Neural progenitor cell (in vitro differentiated cells): ENCODE measurements at places on chromosomes 11 and 22.

DNA sequence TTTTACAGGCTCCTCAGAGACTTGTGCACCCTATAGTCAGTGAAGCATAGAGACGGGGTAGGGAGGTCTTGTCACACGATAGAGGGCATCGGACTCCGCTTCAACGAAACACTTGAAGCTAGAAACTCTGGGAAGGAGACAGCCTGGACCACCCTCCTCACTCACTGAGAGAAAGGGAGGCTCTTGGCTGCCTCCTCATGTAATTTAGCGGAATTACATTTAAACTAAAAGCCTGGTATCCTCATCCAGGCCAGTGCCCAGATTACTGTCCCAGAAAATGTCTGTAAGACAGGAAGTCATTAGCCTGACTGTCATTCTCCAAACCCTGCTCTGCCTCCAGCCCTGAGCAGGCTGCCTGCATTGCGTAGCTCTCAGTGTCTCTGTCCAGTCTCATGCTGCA, 36.0 kb downstream of the TTLL1 start:
- peak; percentile 34 for DNase-seq

DNA sequence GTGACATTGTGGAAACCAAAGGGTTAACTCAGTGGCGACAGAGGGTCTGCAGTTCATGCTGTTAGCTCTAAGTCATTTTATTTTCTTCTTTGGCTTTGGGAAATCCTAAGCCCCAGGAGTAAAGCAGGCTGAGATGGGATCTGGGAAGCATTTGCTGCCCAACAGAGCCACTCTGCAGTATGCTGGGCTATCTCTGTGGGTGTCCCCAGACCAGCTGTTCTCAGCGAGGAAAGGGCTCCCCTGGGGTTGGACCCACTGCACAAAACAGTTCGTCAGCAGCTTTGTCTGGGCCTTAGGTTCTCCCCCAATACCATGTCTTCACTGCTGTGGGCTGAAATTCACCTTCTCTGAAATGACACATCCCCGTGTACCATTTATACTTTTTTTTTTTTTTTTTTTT, 34.0 kb downstream of the KREMEN1 start:
- peak; percentile 25 for DNase-seq

DNA sequence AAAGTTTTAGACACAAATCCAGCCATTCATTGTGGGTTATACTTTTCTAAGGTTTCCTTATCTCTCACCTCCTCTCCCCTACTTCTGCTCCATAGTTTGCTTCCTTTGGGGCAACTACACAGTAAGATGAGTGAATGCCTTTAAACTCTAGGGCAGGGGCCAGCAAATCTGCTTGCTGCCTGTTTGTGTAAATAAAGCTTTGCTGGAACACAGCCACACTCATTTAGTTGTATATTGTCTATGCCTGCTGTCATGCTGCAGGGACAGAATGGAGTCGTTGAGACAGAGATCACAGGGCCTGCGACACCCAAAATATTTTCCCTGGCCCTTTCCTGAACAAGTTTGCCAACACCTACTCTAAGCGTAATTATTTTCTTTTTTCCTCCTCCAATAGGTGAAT, 58.7 kb downstream of the TECTA start:
- DNase-seq = no peak

GRCh38 chr11:127574478-127574877, 573.9 kb upstream of the KIRREL3 start:
- DNase-seq = no peak

- peak; percentile 22 for DNase-seq
Measured at GRCh38 chr11:61392981-61393595, 701 bp downstream of the TMEM216 start.

- DNase-seq = peak; percentile 29
Measured at GRCh38 chr11:2902784-2903671, 17.5 kb upstream of the CDKN1C start.

- no peak for DNase-seq
Measured at GRCh38 chr22:17514084-17514483, 49.2 kb upstream of the SLC25A18 start.

GRCh38 chr22:22995166-22995565, 75.2 kb upstream of the GNAZ start:
- DNase-seq = no peak

GRCh38 chr22:26608129-26608528, 9.7 kb downstream of the CRYBB1 start:
- DNase-seq = peak; percentile 45

GRCh38 chr22:18050065-18050464, 25.7 kb upstream of the MICAL3 start:
- no peak for DNase-seq

DNA sequence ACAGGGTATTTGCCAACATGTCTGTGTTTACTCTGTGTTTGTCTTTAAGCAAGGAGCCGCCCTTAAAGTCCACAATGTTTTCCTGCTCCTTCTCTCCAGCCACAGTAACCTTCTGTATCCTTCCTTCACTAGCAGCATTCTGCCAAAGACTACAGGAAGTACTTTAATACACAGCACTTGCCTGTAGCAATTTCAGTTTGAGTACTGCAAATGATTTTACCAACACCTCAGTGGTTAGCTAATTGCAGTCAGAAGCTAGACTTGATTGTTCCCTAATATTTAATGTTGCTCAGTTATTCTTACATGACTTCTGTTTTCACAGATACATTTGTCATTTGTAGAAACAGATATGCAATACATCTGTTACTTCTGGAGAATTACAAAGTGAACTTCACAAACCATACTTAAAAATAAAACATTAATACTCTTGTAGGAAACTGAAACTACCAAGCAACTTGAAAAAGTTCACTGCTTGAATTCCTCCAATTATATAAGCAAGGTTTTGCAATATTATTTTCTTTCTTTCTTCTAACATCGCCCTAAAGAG, 69.1 kb downstream of the FCHSD2 start:
- no peak for DNase-seq

DNA sequence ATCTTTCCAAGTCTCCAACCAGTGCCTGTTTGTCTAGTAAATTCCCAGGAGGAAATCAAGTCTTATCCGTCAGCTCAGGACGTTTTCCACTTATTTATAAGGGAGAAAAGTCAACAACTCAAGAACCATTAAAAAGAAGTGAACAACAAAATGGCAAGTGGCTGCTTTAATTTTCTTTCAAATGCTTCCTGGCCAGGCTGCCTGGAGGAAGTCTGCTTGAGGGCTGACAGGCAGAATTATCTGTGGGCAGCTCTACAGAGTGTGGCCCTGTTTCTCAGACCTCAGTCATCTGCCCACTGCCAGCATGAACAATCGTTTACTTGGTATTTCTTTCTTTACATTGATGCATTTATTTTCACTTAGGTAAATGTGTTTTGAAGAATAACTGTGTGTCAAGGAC, 281.9 kb upstream of the ISX start:
- no peak for DNase-seq

DNA sequence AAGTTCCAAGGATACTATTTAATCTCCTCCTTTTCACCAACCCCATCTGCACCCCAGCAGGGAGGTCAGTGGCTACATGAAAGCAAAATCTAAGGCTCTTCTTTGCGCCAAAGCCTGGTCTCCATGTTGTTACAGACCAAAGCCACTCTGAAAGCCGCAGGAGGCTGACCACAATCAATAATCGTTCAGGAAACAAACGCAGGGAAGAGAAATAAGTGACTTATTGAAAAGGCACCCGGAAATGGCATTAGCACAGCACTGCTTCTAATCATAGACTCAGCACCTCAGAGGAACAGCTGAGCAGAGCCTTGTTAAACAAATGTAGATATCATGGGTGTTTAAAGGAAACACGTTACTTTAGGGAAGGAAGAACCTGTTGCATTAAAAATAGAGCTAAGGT, 183.9 kb downstream of the KIRREL3 start:
- peak; percentile 16 for DNase-seq

DNA sequence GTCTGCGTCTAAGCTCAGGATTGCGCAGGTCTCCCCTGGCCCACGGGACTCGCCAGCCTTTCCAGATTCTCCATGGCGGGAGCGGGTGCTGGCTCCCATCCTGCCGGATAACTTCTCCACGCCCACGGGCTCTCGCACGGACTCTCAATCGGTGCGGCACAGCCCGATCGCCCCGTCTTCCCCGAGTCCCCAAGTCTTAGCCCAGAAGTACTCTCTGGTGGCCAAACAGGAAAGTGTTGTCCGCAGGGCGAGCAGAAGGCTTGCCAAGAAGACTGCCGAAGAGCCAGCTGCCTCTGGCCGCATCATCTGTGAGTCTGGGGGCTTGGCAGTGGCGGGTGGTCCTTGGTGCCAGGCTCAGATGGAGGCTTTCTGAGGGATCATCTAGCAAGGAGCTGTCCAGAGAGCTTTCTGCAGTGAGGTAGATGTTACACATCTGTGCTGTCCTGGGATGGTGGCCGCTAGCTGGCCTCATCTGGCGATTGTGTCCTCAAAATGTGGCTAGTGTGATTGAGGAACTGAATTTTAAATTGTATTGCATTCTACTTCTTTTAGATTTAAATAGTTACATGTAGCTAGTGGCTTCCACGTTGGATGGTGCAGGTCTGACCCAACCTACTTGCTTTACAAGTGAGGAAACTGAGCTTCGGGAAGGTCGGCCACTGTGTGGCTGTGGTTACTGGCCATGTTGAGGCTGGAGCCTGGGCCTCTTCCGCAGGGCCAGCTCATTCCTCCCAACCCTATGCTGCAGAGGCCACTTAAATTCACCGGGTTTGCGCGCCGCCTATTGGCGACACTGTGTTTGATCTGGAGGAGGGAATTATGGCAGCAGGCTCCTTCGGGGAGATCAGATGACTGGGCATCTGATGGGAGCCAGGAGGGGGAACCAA, 6.7 kb downstream of the INCENP start:
- DNase-seq = no peak

GRCh38 chr11:107842412-107843100, 16.0 kb downstream of the SLC35F2 start:
- no peak for DNase-seq

DNA sequence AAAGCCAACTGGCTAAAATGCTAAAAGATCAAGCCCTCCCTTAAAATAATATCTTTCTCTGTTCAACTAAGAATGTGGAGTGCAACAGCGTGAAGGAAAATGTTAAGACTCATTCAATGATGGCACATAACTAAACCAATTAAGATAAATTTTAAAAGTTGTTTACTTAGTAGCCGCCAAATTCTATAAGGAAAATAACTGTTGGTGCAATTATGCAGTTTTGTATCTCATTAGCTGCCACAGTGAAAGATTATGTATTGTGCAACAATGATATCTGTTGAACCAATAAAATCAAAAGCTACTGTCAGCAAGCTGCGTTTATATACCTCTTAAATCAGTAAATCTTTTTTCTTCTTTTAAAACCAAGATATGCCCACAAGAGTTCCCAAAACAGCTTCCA, 55.5 kb downstream of the SIK3 start:
- no peak for DNase-seq

DNA sequence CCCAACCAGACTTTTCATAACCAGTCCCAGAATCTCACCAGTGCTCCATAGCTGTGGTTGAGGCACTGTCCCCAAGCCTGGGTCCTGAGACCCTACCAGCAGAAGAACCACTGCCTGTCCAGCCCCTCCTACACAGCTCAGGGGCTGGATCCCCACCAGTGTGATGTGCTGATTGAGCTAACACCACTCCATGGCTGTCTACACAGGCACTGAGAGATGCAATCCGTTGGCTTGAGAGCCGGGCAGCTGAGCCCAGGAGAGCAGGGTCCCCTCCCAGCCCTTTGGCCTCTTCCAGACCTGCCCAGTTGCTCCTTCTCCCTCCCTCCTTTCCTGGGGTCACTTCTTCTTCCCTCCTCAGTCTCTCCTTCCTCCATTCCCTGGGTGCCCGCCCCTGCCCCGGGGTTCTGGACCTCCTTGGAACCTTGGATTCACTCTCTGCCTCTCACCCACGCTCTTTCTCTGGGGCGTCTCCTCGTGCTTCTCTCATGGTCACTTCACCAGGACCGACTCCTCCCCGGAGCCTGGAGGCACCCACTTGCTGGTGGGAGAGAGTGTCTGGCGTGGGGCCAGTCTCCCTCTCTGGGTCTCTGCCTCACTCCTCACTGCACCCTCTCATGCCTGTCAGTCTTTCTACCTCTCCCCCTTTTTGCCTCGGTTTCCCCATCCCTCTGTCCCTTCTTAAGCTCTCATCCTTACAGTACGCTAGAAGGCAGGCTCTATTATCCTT, 706 bp upstream of the SCYL1 start:
- DNase-seq = no peak
